ENCODE measurements at places on chromosomes 16 and 17.

DNA sequence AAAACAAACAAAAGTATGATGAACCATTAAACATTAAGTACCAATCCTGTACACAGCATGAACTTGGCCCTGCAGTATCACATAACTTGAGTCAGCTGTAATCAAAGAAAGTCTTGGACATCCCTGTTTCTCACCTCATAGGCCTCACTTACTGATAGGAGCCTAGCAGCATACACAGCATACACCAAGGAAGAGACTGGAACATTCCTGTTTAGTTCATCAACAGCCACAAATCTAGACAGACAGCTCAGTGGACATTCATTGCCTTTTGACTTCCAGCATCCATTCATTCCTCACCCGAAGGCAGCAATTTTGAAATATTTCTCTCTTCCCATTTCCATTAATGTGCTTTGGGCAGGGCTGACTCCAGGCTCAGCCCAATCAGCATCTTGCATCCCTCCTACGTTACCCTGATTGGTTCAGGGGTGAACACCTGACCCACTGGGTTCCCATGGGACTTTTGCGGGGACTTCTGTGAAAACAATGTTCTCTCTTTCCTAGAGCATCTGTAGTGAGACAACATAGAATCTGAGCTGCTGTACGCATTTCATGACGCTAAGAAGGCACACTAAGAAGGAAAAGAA is 336.7 kb upstream of the ZFHX3 start:
- no peak for DNase-seq

DNA sequence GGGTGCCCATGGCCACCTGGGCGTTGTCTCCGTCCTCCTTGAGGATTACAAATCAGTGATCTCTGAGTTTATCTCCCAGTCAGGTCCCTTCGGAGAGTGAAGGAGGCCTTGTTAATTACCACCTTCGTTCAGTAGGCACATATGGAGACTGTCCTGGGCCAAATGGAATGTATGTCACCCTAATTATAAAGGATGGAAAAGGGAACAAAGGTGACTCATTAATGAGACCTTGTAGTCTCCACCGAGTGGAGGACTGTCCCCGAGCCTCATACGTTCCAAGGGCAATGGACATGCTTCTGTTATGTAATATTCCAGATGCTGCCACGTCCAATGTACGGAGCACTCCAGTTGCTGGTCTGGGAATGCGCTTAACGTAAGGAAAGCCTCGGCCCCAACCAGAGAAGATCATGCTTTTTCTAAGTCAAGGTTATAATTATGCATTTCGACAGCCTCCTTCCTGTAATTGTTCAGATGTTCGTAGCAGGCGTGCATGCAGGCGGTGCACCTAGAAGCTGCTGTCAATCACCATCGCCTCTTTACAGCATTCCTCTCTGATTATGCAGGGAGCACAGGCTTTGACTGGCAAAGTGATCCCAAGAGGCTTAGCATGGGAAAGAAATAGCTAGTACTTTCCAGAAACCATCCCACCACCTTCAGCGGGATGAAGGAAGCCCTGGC is 22.4 kb upstream of the SEC14L1 start:
- DNase-seq, result no peak

GRCh38 chr16:85898521-85899442 is at the start of gene IRF8:
TSS of gene IRF8 (plus strand) at chr16:85899162. CDS start at chr16:85903016, 3,854 bp downstream.
- peak; percentile 56 for DNase-seq

DNA sequence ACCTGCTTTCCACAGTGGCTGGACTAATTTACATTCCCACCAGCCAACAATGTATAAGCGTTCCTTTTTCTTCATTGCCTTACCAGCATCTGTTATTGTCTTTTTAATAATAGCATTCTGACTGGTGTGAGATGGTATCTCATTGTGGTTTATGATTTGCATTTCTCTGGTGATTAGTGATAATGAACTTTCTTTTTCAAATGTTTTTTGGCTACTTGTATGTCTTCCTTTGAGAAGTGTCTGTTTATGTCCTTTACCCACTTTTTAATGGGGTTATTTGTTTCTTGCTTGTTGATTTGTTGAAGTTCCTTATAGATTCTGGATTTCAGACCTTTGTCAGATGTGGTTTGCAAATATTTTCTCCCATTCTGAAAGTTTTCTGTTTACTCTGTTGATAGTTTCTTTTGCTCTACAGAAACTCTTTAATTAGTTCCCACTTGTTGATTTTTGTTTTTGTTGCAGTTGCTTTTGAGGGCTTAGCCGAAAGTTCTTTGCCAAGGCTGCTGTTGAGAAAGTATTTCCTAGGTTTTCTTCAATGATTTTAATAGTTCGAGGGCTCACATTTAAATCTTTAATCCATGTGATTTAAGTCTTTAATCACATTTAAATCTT is 26.8 kb downstream of the ITGAM start:
- no peak for DNase-seq

GRCh38 chr16:85631802-85632393 is 18.8 kb downstream of the GSE1 start:
- no peak for DNase-seq

- no peak for DNase-seq
Observed at GRCh38 chr17:78589031-78589675, 12.0 kb upstream of the DNAH17 start.

DNA sequence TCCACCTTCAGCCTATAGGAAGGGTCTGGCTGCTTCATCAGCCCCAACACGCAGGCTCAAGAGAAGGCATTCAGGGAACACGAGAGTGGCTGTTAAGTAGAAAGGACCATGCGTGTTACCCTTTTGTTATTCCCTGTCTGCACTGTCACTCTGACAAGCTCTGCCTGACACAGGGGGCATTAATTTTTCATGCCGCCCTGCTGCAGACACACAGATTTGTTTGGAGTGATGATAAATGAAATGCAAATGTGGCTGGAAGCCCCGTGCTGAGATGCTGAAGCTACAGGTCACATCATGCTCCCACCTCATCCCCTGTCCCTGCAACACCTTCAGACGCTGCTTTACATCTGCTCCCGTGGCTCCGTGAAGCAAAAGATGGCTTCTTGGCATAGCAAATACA is 97.7 kb downstream of the USP31 start:
- DNase-seq, result no peak
